ENCODE measurements at places on chromosomes 7 and 10.
A peak's percentile ranks its signal among the peaks of the same experiment; 100 is the strongest.

DNA sequence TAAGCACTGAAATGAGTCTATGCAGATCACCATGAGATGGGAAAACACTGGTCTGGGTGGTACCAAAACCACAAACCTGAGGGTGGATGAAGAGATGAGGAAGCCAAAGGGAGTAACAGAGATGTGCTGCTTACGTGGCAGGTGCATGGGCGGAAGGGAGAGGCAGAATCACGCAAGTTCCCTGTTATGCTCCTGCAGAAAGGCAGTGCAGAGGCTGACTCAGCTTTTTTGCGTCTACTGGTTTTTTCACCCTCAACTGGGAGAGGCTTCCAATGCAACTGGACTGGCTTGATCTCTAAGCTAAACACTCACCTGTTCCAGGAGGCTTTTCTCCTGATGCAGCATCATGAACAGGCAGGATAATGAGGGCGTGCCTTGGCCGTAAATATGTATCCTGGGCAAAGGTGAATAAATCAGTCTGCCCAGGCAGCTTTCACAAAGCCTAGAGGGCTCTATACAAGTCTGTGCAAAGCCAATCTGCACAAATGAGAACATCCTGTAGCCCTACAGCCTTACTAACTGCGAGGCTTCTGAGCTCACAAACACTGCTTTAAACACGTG, 95.4 kb upstream of the AFAP1L2 start:
- no peak for DNase-seq

DNA sequence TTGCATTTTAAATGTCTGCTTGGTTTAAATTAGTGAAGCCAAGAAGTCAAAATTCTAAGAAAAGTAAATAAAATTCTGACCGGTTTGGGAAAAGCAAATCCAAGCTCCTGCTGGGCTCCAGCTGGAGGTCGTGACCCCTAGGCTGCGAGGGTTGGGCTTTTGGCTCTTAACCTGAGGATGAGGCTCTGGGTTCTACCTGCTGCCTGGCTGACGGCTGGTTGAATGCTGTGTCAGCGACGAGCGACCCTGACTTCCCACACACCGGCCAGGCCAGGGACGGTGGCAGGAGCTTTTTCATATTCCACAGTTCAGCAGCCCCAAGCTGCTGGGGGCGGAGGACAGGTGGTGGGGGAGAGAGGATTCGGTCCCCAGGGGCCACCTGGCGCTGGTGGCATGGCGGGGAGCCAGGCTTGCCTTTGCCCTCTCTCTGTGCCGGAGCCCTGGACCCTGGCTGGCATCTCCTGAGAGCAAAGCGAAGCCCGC, 843 bp upstream of the PLPP4 start:
- no peak for DNase-seq

- DNase-seq = no peak
These were observed 8.2 kb downstream of the CYP2W1 start for GRCh38 chr7:990933-991728.

DNA sequence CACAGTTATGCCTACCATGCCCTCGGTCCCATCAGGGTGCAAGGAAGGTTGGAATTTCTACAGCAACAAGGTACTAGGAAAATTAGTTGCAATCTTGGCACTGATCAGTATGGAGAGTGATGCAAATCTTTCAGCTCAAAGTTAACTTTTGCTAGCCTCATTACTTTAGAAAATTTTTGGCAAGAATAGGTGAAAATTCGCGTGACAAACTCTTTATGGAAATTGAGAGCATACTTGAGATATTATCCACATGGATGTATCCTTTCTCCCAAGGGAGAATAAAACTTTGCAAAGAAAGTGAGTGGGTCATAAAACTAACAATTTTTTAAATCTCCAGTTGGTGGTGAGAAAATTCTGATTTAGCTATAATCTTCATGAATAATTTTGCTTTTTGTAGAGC, 71.1 kb upstream of the SLC39A12 start:
- DNase-seq = peak; percentile 40

- DNase-seq = peak; percentile 99
These were observed 1.7 kb downstream of the TRIM8 start for GRCh38 chr10:102645741-102646609.

- DNase-seq = no peak
These were observed 113.0 kb downstream of the SEC23IP start for GRCh38 chr10:120005207-120006201.

DNA sequence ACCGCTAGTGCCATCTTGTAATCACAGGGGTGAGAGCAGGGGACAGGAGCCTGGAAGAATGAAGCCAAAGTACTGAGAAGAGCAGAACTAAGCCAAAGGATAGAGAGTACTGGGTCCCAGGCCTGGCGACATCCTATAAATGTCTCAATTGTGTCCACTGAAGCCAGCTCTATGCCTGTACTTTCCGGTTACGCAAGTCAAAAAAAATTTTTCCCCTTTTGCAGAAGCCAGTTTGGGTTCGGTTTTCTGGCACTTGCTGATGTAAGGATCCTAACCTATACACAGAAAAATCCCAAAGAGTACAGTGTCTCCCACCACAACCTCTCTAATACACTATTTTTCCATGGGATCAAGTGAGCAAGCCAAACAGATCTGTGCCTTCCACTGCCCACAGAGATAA, 61.1 kb downstream of the PLXNA4 start:
- DNase-seq = no peak

DNA sequence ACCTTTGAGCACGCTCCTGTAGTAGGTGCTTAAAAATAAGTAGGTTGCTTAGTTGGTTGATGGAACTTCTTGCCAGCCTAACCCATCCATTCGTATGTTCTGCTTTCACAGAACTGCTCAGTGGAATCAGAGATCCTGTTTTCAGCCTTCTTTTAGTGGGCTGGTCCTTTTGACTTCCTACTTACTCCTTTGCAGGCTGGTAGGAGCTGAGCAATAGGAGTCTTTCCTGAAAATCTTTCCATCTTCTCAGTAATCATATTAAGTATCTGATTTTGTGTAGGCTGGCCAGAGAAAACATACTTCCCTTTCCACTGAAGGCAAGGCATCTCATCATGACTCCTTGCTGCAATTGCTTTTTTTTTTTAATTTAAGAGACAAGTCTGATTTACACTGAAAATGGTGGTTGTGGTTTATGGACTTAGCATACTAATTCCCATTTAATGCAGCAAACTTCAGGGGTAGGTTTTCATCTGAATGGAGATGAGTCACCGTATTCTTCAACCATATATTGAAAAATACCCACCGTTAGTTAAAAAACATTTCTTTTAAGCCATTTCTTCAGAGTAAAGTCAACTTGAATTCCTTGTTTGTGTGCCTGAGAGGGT, 208.0 kb downstream of the ZNF365 start:
- DNase-seq = peak; percentile 87

DNA sequence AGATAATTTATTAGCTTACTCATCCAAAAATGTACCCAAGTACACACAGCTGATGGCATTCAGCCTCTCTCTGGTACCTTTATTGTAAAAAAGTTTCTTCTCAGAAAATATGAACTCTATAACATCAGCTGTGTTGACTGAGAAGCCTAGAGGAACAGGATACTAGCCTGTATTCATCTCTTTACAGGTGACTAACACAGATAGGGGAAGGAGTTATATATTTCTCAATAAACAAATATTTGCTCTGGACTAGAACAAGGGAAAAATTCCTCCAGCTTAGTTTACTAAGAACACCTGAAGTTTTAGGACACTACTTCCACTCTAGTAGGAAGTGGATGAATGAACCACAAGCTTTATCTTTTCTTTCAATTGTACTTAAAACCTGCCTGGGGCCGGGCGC, 67.8 kb downstream of the ZNF248 start:
- DNase-seq = no peak
